ENCODE measurements at places on chromosomes 13 and 19.

GRCh38 chr19:1756705-1757465, 3.6 kb downstream of the ONECUT3 start:
- no peak for DNase-seq

DNA sequence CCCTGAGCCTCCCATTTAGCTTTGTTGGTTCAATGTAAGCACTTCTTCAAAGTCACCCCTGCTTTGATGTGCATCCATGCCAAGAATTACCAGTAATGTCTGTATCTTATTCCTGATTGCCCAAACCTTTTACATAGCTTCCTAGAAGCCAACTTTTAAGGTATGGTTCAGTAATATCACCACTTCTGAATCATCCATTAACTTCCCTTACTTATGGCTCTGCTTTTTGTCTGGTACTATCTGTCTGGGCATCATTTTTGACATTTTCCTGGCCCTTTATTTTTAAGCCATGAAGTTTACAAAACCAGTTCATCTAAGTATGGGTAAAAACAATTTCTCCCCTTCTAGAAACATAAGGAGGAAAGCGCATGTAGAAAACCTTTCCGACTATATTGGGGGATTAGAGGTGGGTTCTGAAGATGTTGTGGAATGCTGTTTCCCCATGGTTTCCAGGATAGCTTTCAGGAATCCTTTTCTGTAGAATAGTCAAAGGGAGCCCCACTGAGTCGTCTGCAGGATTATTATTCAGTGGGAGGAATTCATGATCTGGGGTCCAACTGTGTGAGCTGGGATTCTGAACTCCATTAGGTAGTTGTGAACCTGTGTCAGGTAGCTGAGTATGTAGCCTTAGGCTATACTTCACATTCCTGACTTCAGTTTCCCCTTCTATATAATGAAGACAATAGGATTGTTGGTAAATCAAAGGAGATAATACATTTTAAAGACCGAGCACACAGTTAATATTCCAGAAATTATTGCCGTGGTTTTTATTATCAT, 163.8 kb downstream of the SUCLA2 start:
- no peak for DNase-seq

- DNase-seq: no peak
Observed at GRCh38 chr13:30785191-30785850, 50.0 kb downstream of the ALOX5AP start.

DNA sequence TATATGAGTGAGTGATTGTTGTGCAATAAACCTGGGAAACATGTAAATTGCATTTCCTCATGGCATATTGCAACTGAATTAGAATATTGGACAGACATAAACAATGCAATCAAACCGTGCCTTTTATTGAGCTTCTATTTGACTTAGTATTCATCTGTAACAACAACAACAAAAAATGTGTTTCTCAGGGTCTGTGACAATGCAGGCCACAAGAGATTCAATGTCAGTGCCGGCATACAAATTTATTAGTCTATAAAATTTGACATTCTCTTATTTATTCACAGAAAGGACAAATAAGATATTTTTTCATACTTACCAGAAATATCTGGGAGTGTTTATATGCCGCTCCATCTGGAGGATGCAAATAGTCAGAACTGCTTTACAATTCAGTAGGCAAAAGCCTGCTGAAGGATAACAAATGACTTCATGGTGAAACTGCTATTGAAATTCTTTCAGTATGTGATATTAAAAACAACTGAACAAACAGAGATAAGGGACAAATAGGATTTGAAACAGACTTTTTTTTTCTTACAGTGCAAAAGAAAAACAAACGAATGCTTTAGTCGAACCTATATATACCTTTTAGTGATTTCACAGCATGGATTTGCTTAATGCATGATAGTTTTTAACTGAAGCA, 77.2 kb downstream of the DACH1 start:
- DNase-seq: no peak

DNA sequence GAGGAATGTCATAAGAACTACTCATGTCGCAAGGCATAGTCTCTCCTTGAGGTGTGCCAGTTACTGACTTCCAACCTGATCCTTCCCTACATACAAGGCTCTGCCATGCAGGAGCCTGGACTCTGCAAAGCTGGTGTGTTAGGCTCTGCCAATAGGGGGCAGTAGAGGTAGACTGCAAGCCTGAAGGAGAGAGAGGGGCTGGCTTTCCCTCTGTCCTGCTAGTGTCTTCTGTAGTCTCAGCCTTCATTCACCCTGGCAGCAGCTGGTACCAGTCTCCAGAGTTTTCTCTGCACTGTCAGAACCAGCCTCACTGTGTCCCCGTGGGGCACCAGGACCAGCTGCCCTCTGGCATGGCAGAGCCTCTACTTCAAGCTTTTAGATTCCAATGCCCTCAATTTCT, 14.5 kb downstream of the SHISA2 start:
- DNase-seq: no peak
